A549 treated with DMSO at 1 μM for 4 hours (cell line): ENCODE measurements at places on chromosomes 7 and 10. TPM values are rescaled to one million over a fixed set of nuclear protein-coding genes. Genes with fewer than 3 reads are reported as not detected.

The CFAP70 gene
- total RNA-seq: 0.12 to 0.37 TPM (median 0.19 TPM) in 5 replicates

The ZMYND11 gene
- 34.5 to 47.9 TPM (median 43.3 TPM) in 5 replicates for total RNA-seq

The ACTA2 gene
- 17.1 to 22.0 TPM (median 19.1 TPM) in 5 replicates for total RNA-seq

The CCM2 gene
- total RNA-seq: 34.0 to 45.1 TPM (median 41.0 TPM) in 5 replicates

The RAMP3 gene
- not detected in 5 replicates for total RNA-seq

The NPFFR1 gene
- 0.01 TPM in 2 of 5 replicates, not detected in the others for total RNA-seq

The OPN1SW gene
- total RNA-seq: not detected in 5 replicates

The FRMD4A gene
- 4.1 to 5.7 TPM (median 4.8 TPM) in 5 replicates for total RNA-seq
